T-helper 2 cell (primary cell): ENCODE measurements at places on chromosomes 1 and 21.

GRCh38 chr1:245768596-245768995 lies 613.8 kb downstream of the KIF26B start:
- no peak for DNase-seq

DNA sequence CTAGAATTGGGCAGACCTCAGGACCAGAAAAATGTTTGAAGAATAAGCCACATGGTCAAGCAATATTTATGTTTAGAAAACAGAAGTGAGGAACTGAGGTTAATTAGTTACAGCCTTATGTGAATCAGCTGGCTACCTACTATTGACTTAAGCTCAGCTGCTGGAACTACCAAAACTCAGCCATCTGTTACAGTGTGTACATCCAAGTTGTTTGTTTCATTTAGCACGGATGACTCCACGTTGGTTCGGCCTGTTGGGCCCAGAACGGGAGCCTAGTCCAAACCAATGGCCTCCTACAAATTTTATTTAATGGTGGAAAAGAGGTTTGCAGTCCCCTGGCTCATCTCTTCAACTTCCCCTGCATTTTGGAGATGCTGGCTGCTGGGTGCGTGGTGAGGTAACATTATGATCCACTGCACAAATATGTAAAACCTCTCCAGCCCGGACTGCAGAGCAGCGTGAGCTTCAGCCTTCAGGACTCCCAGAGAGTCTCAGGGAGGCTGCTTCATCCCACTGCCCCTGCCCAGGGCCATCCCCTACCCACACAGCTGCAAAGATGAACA lies 143.4 kb downstream of the ZZZ3 start:
- no peak for DNase-seq

- no peak for DNase-seq
These were observed 298.3 kb downstream of the GPATCH2 start for GRCh38 chr1:217332431-217333065.

GRCh38 chr1:165703648-165704047 lies 5.3 kb upstream of the ALDH9A1 start:
- DNase-seq, result no peak

GRCh38 chr1:224739997-224740684 lies 124.0 kb downstream of the CNIH3 start:
- no peak for DNase-seq

GRCh38 chr1:39776400-39776713 lies 5.2 kb upstream of the OXCT2 start:
- DNase-seq, result no peak

GRCh38 chr1:194658090-194658439 lies 1471.7 kb upstream of the B3GALT2 start:
- DNase-seq, result no peak

- DNase-seq, result no peak
These were observed 301.9 kb downstream of the LMX1A start for GRCh38 chr1:165054627-165055026.

GRCh38 chr1:10866321-10867093 lies 70.1 kb upstream of the CASZ1 start:
- no peak for DNase-seq

DNA sequence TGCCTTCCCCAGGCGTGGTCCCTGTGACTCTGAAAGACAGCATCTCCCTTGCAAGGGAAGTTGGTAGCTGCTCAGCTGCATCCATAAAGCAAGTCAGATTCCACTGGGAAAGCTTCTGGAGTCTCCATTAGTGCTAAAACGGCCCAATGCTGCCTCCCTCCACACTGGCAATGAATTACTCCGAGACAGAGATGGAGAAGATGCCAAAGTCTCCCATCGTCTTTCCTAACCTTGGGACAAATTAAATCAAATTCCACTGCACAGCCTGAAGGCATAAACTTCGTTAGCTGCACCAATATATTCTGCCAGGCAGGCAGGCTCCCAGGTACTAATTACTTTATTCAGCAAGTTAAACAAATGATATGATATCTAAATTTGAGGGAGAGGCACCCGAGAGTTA lies 106.3 kb upstream of the GJB5 start:
- DNase-seq, result no peak

GRCh38 chr21:42705346-42705745 lies 51.9 kb downstream of the PDE9A start:
- no peak for DNase-seq

GRCh38 chr1:92504291-92505014 lies 17.7 kb upstream of the GFI1 start:
- DNase-seq, result no peak

GRCh38 chr1:9569267-9569666 lies 19.4 kb upstream of the TMEM201 start:
- DNase-seq, result no peak

- DNase-seq, result no peak
These were observed 301.0 kb downstream of the GRIK1 start for GRCh38 chr21:29638761-29639327.

DNA sequence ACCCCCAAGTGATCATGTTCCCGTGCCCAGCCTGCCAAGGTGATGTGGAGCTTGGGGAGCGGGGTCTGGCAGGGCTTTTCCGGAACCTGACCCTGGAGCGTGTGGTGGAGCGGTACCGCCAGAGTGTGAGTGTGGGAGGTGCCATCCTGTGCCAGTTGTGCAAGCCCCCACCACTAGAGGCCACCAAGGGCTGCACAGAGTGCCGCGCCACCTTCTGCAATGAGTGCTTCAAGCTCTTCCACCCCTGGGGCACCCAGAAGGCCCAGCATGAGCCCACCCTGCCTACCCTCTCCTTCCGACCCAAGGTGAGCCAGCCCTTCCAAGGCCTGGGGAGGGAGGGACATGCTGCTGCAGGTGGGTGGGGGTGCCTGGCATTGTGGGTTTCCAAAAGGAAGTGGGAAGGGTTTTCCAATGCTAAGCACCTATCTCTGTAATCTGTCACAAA lies 2.3 kb downstream of the TRIM46 start:
- DNase-seq, result peak; percentile 42

GRCh38 chr1:213201380-213202155 lies 150.5 kb downstream of the RPS6KC1 start:
- DNase-seq, result no peak

- DNase-seq, result no peak
These were observed 4.6 kb downstream of the PEAR1 start for GRCh38 chr1:156898161-156898566.

GRCh38 chr1:227299688-227300087 lies 18.6 kb downstream of the CDC42BPA start:
- no peak for DNase-seq

DNA sequence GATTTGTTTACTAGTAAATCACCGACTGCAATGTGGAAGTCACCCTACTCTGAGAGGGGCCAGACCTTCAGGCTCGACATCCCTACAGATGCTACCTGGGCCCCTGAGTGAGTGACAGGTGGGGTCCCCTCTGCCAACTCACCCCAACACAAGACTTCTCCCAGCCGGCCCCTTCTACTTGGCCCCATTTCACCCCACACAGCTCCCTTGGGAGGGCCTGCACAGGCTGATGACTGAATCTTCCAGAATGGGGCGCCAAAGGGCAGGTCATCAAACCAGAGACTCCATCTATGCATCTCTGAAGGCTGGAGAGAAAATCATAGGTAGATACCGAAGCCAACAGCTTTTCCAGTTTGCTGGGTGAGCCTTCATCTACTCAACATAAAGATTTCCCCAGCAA lies 9.4 kb upstream of the S100A8 start:
- DNase-seq, result no peak

DNA sequence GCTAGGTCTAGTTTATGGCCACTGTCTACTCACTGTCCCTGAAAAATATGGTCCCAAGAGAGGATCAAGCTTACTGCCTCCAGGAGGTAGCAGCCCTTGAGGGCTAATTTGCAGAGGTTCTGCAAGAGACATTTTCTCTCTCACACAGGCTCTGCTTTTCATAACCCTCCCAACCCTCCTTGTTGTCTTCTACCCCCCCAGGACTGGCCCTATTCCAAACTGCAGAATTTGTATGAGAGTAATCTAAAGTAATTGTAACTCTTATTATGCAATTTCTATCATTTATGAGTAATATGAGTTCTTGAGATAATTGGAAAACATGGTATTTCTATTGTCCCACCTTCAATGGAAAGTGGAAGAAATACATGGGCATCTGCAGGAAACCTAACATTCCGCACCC lies 70.4 kb upstream of the CD55 start:
- no peak for DNase-seq
